PC-9 (cell line): ENCODE measurements at places on chromosomes 13 and 19.

DNA sequence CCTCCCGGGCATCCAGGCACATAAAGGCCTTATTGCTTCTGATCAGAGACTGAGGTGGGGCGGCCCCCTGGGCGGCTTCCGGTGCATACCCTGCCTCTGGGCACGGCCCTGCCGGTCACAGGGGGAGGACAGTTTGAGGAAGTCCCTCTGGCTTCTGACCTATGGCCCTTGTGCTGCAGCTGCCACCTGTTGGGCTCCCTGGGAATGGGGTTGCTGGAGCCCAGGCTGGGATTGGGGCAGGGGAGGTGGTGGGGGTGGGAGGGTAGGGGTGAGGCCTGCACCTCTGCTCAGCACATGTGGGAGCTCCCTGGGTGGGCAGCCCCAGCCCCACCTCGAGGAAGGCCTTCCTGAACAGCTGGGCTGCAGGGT, 10.7 kb downstream of the ANO8 start:
- no peaks in the 10 kb centered on the region for H3K27me3 ChIP-seq
- DNase-seq, result no peak
- peaks cover 11% of the 10 kb centered on the region; the same call in 1 of the 2 replicates for H3K36me3 ChIP-seq
- no peak overlapping the region for H3K4me3 ChIP-seq

GRCh38 chr13:63026285-63026797, 1610.7 kb upstream of the PCDH20 start:
- H3K4me3 ChIP-seq, result no peak overlapping the region
- no peaks in the 10 kb centered on the region for H3K27me3 ChIP-seq
- no peaks in the 10 kb centered on the region for H3K4me1 ChIP-seq
- DNase-seq, result no peak

- no peaks in the 10 kb centered on the region for H3K27me3 ChIP-seq
- no peak for DNase-seq
- H3K36me3 ChIP-seq, result no peaks in the 10 kb centered on the region
- no peak overlapping the region for H3K27ac ChIP-seq
- H3K4me3 ChIP-seq, result no peak overlapping the region
These were observed 125.3 kb upstream of the GPC6 start for GRCh38 chr13:93101226-93101734.

GRCh38 chr13:92767468-92767867, 459.1 kb upstream of the GPC6 start:
- no peaks in the 10 kb centered on the region for H3K27me3 ChIP-seq
- no peaks in the 10 kb centered on the region for H3K4me1 ChIP-seq
- DNase-seq, result no peak
- H3K4me3 ChIP-seq, result no peak overlapping the region

DNA sequence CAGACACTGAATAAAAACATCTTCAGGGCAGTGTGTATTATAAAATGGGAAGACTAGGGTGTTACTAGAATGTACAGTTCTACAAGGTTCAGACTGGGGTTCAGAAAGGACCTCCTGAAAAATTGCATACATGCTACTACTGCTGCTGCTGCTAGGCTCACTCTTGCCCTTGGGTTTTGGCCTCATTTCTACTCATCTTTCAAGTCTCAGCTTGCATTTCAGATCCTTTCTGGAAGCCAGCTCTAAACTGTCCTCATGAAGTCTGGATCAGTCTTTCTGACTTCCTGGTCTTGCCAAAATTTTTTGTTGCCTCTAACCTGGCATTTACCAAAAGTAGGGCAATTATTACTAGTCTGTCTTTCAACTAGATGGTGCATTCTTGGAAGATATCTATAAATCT, 393.3 kb downstream of the DIAPH3 start:
- no peak overlapping the region for H3K4me3 ChIP-seq
- H3K27me3 ChIP-seq, result no peaks in the 10 kb centered on the region
- no peak for DNase-seq
